Activated gamma-delta T cell (primary cell): ENCODE measurements at places on chromosomes 7 and 10.

DNA sequence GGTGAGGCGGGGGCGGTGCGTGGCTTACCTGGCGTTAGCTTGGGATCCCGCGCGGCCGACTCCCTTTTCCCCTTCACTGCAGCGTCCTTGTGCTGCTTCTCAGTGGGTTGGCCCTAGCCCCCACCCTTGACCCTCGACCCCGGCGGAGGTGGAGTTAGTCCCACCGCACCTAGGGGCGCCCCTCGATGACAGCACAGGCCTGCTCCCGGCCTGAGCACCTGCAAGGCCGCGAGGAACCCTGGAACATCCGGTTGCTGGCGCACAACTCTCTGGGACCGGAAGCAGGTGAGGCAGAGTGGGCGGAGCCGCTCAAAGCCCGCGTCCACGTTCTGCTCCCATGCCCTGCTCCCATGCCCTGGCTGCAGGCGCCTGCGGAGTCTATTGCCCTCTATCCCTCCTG, 266.9 kb downstream of the USP6NL start:
- no peak for DNase-seq

- peak; percentile 54 for DNase-seq
Observed at GRCh38 chr7:43758029-43758821, at the start of gene BLVRA. BLVRA (plus strand) TSS chr7:43758680; CDS start chr7:43771159, 12,479 bp downstream.

GRCh38 chr7:155409980-155410379, 47.9 kb upstream of the EN2 start:
- DNase-seq: no peak

DNA sequence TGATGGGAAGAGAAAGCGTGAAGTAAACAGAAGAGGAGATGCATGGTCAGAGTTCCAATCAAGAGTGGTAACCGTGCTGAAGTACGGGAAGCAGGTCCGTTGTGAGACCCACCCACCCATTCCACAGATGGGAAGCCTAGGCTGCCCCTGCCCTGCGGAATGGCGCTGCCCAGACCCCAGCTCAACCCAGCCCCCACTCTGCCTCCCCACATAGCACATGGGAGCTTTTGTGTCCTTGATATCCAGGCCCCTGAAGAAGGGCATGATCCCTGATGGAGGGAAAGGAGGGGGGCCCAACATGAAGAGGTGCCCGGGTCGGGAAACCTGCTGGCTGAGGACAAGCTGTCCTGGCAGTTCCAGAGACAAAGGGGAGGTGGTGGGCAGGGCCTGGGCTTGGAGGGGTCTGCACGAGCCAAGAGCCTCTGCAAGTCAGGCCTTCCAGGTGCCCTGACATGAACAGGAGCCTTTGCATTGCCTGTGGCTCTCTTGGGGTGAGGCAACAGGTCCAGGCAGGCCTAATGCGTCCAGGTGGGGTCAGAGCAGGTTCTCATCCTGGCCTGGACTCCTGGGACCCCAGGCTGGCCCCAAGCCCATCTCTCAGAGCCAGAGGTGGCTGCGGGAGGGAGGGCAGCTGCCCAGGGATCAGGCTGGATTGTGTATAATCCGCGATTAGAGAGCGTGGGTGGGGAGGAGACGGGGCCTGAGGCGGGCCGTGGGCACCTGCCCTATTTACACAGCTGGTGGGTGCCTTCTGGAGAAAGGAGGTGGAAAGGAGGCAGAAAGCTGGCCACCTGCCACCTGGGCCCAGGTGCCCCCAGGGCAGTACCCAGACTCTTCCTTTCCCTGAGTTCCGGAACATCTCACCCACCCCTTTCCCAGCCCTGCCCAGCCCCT, 23.5 kb downstream of the YKT6 start:
- DNase-seq: no peak

GRCh38 chr7:75953931-75954330, 39.0 kb downstream of the POR start:
- DNase-seq: no peak

- DNase-seq: no peak
Observed at GRCh38 chr7:57867884-57868701, 418.1 kb downstream of the ZNF716 start.

- DNase-seq: no peak
Observed at GRCh38 chr7:1692515-1693418, 22.7 kb downstream of the ELFN1 start.

DNA sequence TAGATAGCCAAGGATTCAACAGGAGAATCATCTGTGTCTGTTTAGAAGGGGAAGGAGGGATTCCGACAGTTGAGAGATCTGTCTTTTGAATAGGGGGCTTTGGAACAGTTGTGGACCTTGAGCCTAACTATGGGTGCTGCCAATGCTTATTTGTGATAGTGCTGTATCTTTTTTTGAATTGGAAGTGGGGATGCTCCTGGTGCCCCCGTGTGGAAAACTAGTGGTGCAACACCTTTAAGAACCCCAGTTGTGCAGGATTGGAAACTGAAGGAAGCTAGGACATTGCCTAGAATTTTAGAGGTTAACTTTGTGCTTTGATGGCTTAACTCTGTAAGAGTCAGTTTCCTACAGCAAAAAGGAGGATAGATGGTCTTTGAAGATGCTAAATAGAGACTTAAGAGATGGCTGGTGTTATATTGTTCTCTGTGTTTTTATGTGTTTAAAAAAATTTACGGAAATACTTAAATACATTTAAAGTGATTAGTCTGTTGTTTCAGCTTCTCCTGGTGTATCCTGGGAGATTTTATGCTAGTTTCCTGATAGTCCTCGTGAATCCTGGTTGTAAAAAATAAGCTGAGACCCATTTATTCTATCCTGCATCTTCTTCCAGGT, 69.3 kb downstream of the AP3M1 start:
- DNase-seq: no peak

- no peak for DNase-seq
Observed at GRCh38 chr10:70122742-70123141, 9.9 kb downstream of the AIFM2 start.

GRCh38 chr10:4337563-4337962, 488.4 kb upstream of the AKR1E2 start:
- no peak for DNase-seq

- DNase-seq: no peak
Observed at GRCh38 chr10:43846968-43847367, 198.3 kb upstream of the ZNF32 start.

DNA sequence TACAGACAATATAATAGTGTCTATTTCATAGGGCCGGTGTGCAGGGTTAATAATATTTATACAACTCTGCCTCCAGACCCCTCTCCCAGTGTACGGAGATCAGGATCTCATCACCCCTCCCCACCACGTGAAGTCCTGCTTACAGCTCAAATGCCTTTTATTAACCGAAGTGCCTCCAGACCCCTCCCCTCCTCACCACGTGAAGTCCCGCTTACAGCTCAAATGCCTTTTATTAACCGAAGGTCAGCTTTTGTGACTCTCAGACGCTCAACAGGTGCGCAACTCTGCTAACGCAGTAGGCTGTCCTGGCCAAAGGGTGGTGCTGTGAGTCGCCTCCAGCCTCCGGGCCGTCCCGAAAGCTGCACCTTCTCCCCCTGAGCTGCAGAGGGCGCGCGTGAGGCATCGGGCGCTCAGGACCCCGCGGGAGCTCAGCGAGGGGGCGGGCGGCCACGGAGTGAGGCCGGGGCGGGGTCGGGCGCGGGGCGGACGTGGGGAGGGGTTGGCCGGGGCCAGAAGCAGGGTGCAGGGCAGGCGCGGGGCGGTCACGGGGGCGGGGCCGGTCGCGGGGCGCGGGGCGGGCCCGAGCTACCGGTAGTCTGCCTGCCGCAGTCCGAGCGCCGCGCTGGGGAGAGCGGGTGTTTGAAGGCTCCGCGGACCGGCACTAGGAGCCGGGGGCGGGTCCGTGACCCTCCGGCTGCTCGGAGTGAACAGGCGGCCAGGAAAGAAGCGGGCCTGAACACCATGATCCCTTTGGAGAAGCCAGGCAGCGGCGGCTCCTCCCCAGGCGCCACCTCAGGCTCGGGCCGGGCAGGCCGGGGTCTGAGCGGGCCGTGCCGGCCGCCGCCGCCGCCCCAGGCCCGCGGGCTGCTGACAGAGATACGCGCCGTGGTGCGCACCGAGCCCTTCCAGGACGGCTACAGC, at the start of gene STK17A:
Gene STK17A, plus strand, starts transcription at position 606 of the 921 bp plus-strand sequence. Its CDS starts 136 bp downstream, at position 742.
- DNase-seq: peak; percentile 94

- no peak for DNase-seq
Observed at GRCh38 chr7:101940830-101941229, 123.4 kb downstream of the CUX1 start.

GRCh38 chr10:115761166-115761565, 511.8 kb downstream of the GFRA1 start:
- no peak for DNase-seq
